ENCODE measurements at places on chromosomes 3 and 15.

DNA sequence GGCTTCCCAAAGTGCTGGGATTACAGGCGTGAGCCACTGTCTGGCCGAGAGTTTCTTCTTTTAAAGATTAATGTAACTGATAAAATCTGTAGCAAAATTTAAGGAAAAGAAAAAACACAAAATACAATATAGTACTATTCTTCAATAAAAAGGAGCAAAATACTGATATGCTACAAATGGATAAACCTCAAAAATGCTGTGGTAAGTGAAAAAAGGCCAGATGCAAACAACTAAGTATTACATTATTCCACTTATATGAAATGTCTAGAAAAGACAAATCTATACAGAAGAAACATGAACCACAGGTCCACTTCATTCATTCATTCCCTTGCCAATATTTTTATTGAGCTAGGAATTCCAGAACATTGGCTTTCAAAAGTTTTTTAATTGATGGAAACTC lies 299.5 kb downstream of the CTNNB1 start:
- DNase-seq = no peak

DNA sequence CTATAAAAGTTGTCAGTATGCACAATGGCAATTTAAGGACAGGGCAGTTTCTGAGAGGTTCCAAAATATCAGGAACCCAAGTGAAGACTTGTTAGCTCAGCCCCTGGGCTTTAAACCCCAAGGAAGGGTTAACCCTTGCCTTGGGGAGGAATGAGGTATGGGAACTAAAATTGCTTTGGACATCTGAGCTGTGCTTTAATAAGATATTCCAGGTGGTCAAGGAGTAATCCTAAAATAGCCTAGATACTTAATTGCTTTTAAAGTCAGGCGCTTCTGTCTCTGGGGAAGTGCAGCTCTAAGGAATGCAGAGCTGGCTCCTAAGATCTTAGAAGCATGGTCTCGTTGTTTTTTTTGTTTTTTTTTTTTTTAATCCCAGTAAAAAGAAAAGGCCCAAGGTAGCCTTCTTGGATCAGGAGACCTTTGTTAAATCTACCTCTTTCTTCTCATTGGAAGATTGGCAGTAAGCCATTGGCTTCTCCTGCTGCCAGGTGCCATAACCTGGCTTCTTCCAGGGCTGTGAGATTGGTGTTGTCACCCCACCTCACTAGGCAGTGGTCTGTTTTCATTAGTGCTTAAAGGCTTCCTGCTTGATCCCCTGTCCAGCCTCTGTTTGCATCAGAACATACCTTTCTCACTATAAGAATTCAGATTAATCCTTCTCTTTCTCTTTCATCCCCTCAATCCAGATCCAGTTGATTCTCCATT lies 24.5 kb downstream of the ARID3B start:
- no peak for DNase-seq

- no peak for DNase-seq
Observed at GRCh38 chr3:62312201-62312600, 61.1 kb downstream of the FEZF2 start.

DNA sequence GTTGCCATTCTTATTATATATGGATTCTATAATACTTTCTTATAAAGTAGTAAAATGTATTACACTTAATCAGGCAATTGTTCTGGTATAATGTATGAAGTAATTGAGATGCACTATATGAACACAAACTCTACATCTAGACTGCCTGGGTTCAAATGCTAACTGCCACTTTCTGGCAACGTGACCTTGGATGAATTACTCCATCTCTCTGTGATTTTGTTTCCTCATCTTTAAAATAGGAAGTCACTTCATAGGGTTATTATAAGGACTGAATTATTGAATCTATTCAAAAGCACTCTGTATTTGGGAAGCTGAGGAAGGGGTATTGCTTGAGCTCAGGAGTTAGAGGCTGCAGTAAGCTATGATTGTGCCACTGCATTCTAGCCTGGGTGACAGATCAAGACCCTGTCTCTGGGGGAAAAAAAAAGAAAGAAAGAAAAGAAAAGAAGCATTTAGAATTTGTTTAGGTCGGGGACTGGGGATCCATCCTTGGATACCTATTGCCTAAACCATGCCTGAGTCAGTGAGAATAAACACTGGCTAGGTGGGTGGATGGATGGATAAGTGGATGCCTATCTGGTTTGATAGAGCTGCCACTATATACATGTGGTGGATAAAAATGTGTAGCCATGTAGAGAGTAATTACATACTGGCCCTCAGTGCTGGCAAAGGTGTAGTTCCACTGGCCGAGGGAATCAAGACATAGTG lies 2.5 kb downstream of the TM4SF1 start:
- no peak for DNase-seq
